CD4-positive, CD25-positive, alpha-beta regulatory T cell (primary cell): ENCODE measurements at places on chromosomes 2 and 18. TPM values are rescaled to one million over a fixed set of nuclear protein-coding genes. Genes with fewer than 3 reads are reported as not detected.
A peak's percentile ranks its signal among the peaks of the same experiment; 100 is the strongest.

RESP18 gene
- not detected for total RNA-seq

FHOD3 gene
- not detected for total RNA-seq

LAMA3 gene
- total RNA-seq = not detected

NFATC1 gene
- total RNA-seq = 64.7 TPM

TTC21B gene
- 31.2 TPM for total RNA-seq

MARCO gene
- not detected for total RNA-seq

DNA sequence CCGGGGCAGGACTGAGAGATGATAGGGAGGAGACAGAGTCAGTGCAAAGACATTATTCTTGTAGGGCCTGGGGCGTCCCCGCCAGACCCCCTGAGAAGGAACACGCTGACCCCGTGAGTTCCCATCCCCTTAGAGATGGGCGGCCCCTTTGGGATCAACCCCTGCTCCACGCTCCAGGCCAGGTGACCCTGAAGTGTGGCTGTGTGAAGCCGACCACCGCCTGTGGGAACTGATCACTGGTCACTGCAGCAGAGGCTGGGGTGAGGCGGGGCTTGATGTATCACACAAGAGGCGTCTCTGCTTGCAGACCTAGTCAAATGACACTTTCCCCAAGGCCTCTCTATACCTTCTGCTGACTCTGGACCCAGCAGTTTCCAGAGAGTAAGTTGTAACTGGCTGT, 157.4 kb upstream of the TWIST2 start:
- H3K27ac ChIP-seq = no peak overlapping the region
- no peaks in the 10 kb centered on the region for H3K27me3 ChIP-seq
- H3K4me1 ChIP-seq = no peaks in the 10 kb centered on the region
- H3K36me3 ChIP-seq = no peaks in the 10 kb centered on the region
- DNase-seq = no peak

- H3K27me3 ChIP-seq = no peaks in the 10 kb centered on the region
- no peaks in the 10 kb centered on the region for H3K36me3 ChIP-seq
- H3K27ac ChIP-seq = no peak overlapping the region
- DNase-seq = no peak
- H3K4me1 ChIP-seq = no peaks in the 10 kb centered on the region
Measured at GRCh38 chr2:164593541-164593940, 27.7 kb downstream of the GRB14 start.

DNA sequence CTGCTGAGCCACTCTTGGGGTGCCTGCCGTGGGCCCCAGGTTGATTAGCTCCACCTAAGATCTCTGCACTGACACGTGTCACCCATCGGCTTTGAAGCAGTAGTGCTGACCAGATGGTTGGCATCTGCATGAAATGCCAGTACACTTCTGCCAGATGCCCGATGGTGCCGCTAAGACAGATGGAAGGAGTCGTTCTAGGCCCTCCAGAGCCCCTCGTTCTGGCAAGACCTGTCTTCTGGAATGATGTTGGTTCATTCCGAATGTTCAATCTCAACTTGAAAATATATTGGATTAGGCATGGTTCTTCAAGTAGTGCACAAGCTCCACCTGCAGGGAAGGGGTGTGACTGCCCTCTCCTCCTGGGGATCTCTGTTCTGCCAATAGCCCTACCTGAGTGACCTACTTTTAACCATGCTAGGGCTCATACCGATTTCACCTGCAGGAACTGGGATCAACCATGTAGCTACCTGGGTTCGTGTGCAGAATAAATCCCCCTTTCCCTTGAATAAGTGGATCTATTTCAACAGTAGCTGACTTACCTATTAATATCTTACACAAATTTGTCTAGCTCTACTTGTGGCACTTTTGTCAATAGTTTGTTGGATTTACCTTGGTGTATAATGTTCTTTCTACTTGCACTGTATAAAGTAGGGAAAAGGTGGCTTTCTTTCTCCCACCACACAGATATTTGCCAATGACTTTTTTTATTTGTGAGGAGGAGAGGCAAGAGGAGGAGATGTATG, 342.6 kb downstream of the CTNNA2 start:
- H3K36me3 ChIP-seq = no peaks in the 10 kb centered on the region
- no peak for DNase-seq
- H3K4me3 ChIP-seq = no peak overlapping the region
- no peaks in the 10 kb centered on the region for H3K4me1 ChIP-seq
- no peaks in the 10 kb centered on the region for H3K27me3 ChIP-seq
- H3K27ac ChIP-seq = no peak overlapping the region

DNA sequence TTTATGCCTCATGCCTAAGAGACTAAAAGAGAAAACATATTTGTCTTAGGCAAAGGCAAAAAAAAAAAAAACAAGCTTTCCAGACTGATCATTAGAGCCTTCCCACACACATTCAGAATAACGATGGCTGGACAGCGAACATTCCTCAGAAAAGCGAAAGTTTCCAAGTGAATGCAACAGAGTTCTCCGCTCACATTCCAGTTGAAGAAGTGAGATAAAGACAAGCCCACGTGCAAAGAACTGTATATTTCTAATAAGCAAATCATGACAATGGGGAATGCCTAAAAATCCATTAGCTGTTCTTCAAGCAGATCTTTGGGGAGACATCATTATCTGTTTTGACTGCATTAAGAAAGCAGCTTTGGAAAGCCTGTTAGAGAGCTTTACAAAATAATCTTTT, 347.9 kb downstream of the METTL4 start:
- H3K27me3 ChIP-seq = no peaks in the 10 kb centered on the region
- H3K27ac ChIP-seq = no peak overlapping the region
- no peak for DNase-seq
- H3K4me1 ChIP-seq = no peaks in the 10 kb centered on the region
- H3K36me3 ChIP-seq = no peaks in the 10 kb centered on the region

- H3K27me3 ChIP-seq = peaks cover 2% of the 10 kb centered on the region
- H3K4me3 ChIP-seq = no peak overlapping the region
- H3K27ac ChIP-seq = no peak overlapping the region
- DNase-seq = no peak
- no peaks in the 10 kb centered on the region for H3K4me1 ChIP-seq
- H3K36me3 ChIP-seq = no peaks in the 10 kb centered on the region
Measured at GRCh38 chr2:159160412-159160811, 126.1 kb downstream of the WDSUB1 start.

- H3K27ac ChIP-seq = no peak overlapping the region
- no peaks in the 10 kb centered on the region for H3K36me3 ChIP-seq
- H3K27me3 ChIP-seq = no peaks in the 10 kb centered on the region
- no peak for DNase-seq
Measured at GRCh38 chr18:36831139-36831538, 2.2 kb downstream of the KIAA1328 start.

GRCh38 chr18:68874361-68874760, 76.5 kb downstream of the CCDC102B start:
- H3K36me3 ChIP-seq = no peaks in the 10 kb centered on the region
- no peak overlapping the region for H3K27ac ChIP-seq
- DNase-seq = no peak

GRCh38 chr2:64637000-64637635, 16.6 kb downstream of the SERTAD2 start:
- peak overlapping the region; percentile 63 for H3K27ac ChIP-seq
- no peak for DNase-seq
- peak overlapping the region; percentile 43 for H3K4me3 ChIP-seq
- H3K4me1 ChIP-seq = peaks cover 27% of the 10 kb centered on the region
- no peaks in the 10 kb centered on the region for H3K27me3 ChIP-seq
- H3K36me3 ChIP-seq = peaks cover 27% of the 10 kb centered on the region

- peaks cover 5% of the 10 kb centered on the region for H3K4me1 ChIP-seq
- no peaks in the 10 kb centered on the region for H3K36me3 ChIP-seq
- DNase-seq = peak; percentile 16
- peak overlapping the region; percentile 18 for H3K27ac ChIP-seq
- H3K27me3 ChIP-seq = no peaks in the 10 kb centered on the region
Measured at GRCh38 chr2:44616667-44617155, 255.0 kb downstream of the CAMKMT start.

GRCh38 chr2:85367180-85367579, 12.6 kb downstream of the ELMOD3 start:
- no peak overlapping the region for H3K27ac ChIP-seq
- H3K36me3 ChIP-seq = peaks cover 27% of the 10 kb centered on the region
- H3K4me3 ChIP-seq = no peak overlapping the region
- no peak for DNase-seq
- H3K4me1 ChIP-seq = no peaks in the 10 kb centered on the region
- H3K27me3 ChIP-seq = no peaks in the 10 kb centered on the region

DNA sequence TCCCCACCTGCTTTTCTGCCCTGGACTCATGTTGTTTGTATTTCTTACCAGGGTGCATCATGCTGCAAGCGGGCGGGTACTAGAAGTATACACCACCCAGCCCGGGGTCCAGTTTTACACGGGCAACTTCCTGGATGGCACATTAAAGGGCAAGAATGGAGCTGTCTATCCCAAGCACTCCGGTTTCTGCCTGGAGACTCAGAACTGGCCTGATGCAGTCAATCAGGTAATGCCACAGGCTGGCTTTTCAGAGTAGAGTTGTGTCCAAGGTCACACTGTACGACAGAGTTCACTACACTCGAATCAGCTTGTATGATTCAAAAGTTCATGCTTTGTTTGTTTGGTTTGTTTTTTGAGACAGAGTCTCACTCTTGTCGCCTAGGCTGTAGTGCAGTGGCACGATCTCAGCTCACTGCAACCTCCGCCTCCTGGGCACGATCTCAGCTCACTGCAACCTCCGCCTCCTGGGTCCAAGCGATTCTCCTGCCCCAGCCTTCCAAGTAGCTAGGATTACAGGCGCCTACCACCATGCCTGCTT, 19.4 kb downstream of the SRSF7 start:
- H3K36me3 ChIP-seq = peaks cover 52% of the 10 kb centered on the region
- no peaks in the 10 kb centered on the region for H3K4me1 ChIP-seq
